CD8-positive, alpha-beta T cell (primary cell): ENCODE measurements at places on chromosomes 6 and 20. TPM values are rescaled to one million over a fixed set of nuclear protein-coding genes. Genes with fewer than 3 reads are reported as not detected.

Gene HLA-DOA
- total RNA-seq, result 18.5 TPM

- no peak for DNase-seq
Observed at GRCh38 chr20:61812121-61812844, 253.4 kb downstream of the TAF4 start.

DNA sequence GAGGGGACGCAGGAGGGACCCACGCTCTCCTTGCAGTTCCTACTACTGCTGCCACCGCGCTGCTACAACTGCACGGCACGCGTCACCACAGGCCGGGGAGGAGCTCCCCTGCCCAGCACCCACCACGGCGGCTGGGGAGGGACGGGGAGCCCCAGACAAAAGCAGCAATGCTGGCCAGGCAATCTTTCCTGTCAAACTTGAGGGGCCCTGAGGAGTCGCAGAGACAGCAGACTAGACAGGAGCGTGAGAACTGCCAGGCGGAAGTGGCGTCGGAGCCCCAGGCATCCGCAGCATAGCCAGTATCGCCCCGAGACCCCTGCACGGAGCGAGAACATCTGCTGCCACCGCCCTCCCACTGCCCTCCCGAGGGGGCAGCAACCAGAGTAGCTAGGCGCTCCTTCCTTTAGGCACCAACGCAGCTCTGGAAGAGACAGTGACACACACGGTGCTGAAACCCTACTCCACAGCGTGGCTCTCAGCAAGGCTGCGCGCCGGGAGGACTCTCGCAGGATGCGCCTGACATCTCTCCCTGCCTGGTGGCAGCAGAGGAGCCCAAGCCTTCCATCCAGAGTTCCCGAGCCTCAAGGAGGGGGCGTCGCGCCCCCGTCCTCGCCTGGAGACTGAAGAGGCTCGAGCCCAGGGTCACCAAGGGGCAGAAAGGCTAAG is 2.2 kb downstream of the TAF4 start:
- DNase-seq, result no peak

DNA sequence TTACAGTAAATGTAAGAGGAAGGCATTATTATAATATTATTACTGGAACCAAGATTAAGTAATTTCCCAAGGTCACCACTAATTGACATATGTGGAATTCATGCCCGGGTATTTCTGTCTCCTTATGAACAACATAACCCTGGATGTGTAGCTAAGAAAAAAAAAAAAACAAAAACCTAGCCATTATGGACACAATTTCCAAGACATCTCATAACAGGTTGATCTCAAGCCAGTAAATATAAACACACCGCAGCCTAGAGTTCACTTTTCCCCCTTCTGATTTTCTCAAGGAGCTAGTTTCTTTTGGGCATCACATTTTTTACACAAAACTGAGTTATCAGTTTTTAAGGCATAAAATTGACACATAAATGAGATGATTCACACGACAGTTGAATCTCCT is 306.5 kb upstream of the RSPO3 start:
- DNase-seq, result no peak

Gene BICRAL
- total RNA-seq, result 14.8 TPM

DNA sequence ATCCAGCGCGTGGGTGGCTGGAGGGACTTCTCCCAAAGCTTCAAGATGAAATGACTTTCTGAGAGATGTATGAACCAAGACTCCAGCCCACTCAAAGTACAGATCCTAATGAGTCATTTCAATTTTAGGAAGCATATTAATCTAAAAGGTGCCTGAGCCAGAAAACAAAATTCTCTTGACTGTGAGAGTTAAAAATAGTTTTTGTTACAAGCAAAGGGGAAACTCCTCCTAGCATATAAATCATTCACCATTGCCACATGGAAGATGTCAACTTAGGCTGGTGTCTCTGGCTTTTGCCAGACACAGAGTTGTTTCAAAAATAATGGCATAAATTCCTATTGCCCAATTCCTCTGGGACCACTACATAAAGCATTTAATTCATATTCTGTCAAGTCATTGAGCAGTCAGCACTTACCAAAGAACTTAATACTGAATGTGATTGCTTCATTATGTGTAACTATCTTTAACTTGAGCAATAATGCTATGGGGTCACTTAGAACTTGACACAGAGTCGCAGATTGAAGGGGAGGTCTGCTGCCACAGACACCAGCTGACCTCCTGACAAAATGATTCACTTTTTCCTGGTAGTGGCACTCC is 280.6 kb downstream of the SLC35F1 start:
- no peak for DNase-seq

DNA sequence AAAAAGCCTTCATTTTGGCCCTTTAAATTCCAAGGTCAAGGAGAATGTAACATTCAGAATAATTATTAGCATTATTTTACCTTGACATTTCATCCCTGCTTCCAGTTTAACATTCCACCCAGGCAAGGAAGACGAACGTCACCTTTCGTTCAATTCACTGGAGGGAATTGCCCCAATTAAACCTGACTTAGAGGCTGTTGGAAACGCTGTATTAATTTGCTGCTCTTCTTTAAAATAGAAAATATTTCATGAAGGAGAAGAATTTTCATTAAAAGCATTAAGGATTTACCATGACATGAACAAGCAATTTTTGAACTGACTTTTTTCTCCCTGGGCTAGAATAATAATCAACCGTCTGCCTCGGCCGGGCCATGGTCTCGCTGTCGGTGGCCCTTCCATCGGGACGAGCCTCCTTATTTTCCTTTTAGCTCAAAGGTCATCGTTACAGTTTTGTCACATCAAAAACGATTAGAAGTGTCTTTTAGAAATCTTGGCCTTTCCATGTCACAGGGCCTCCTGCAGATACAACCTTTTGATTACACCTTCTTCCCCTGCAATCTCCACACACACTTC is 282.9 kb upstream of the SOX4 start:
- no peak for DNase-seq

DNA sequence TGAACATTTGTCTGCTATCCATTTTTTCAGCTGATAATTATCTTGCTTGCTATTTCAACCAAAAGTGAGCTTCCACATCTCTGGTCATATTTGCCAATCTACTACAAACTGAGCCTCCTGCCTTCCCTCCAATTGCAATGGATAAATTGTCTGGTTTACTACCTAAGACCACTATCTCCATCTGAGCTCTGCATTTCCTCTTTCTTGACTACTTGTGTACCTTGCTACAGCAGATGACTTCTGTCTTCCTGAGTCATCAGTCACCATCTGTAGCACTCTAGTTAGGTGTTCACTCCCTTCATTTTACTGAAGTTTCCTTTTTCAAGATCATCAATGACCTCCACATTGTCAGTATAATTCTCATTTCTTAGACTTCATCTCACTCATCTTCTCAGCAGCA is 33.5 kb upstream of the PHIP start:
- no peak for DNase-seq

- no peak for DNase-seq
Observed at GRCh38 chr20:38402816-38403215, 32.3 kb downstream of the SNHG17 start.

- no peak for DNase-seq
Observed at GRCh38 chr20:4585104-4585753, 136.5 kb upstream of the PRND start.

DNA sequence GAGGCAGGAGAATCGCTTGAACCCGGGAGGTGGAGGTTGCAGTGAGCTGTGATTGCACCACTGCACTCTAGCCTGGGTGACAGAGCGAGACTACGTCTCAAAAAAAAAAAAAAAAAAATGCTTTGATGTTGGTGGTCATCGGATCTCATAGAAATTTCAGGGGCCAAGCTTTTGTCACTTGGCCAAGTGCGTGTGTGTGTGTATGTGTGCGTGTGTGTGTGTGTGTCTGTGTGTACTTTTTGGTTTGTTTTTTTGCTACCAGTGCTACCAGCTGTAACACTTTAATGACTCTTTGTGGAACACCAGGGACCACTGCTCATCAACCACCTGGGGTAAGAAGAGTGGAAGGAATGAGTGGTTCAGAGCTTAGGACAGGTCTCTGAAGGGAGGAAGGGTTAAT is 49.7 kb downstream of the TRAF3IP2 start:
- no peak for DNase-seq

- DNase-seq, result no peak
Observed at GRCh38 chr6:44956396-44956795, 371.7 kb upstream of the RUNX2 start.

- no peak for DNase-seq
Observed at GRCh38 chr20:38836991-38837390, 31.5 kb downstream of the PPP1R16B start.

DNA sequence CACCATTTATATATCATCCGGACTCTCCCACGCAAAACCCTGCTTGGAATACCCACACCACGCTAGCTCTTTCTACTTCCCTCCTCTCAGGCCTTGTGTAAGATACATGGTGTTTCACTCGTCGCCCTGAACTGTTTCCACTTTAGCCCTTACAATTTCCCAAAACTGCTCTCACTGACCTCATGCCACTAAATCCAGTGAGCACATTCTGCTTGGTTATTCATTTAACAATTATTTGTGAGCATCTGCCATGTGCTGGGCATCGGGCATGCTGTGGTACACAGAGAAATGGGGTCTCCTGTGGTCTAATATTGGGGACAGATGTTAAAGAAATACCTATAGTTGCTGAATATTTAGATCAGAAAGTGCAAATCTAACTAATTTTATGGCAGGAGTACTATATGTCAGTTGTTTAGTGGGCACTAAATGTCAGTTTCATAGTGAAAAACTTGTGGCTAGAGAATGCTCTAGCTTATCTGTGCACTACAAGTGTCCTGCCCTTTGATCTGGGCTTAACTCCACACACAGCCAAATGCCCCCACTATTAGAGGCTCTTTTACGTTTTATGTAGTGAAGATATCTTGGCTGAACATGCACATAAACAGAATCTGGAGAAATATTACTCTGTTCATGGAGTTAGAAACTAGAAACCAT is 41.0 kb downstream of the PLEKHG1 start:
- DNase-seq, result no peak
